T47D (cell line): ENCODE measurements at places on chromosomes 7 and 10.

DNA sequence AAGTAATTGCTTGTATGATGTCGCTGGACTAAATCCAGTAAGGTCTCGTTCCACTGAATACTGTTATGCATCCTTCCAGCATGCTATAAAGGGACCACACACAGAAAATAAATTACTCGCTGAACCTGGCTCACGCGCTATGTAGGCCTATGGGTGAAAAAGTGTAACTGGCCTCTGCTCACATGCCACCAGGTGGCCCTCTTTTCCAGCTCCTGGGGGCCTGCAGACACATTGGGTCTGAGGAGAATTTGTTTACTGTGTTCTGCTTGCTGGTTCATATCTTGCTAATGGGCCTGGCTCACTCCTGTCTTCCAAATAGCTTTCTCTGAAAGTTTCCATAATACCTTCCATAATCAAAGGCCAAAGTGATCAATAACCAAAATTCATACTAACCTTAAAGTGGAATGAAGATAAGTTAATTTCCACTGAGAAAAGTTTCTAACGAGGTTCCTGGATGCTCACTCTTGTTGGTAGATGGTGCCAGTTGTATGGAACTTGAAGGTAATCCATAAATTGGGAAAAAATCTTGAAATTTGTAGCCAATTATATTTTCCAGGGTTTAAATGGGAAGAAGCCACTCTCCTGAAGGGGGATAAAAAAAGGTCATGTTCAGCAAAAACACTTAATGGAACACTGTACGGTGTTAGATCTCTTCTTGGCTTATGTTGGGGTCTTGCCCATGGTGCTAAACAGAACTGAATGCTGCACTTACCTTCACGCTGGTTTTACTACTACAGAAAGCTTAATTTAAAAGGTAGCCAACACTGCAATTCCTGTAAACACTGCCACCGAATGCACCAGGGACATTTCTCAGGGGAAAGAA is 27.0 kb upstream of the ZPBP start:
- DNase-seq: no peak

- DNase-seq: peak; percentile 89
Observed at GRCh38 chr10:15106352-15107013, 9.3 kb downstream of the RPP38 start.

- no peak for DNase-seq
Observed at GRCh38 chr10:36761121-36761520, 364.3 kb upstream of the ANKRD30A start.

GRCh38 chr7:32200646-32201045 is 130.4 kb upstream of the PDE1C start:
- no peak for DNase-seq

GRCh38 chr10:121886997-121887622 is 40.7 kb downstream of the ATE1 start:
- peak; percentile 68 for DNase-seq

- no peak for DNase-seq
Observed at GRCh38 chr10:63711361-63711760, 190.2 kb downstream of the REEP3 start.

DNA sequence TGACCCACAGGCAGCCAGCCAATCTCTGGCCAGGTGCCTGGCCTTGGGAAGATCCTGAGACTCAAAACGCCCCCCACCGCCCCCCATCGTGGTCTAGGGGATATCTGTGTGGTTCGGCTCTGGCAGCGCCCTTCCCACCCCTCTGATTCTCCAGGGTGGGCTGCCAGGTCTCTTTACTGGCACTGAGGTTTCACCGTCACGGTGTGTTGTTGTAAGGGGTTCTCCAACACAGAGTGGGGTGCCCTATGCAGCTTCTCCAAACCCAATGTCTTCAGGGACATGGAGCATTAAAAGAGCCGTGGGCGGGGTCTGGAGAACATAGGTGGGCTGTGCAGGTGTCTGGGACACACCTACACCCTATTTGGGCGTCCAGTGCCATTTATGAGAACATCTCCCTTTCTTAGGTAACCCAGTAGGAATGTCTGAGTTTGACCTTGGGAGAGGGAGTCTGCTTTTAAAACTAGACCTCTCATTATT is 1.5 kb downstream of the MAFK start:
- peak; percentile 72 for DNase-seq

DNA sequence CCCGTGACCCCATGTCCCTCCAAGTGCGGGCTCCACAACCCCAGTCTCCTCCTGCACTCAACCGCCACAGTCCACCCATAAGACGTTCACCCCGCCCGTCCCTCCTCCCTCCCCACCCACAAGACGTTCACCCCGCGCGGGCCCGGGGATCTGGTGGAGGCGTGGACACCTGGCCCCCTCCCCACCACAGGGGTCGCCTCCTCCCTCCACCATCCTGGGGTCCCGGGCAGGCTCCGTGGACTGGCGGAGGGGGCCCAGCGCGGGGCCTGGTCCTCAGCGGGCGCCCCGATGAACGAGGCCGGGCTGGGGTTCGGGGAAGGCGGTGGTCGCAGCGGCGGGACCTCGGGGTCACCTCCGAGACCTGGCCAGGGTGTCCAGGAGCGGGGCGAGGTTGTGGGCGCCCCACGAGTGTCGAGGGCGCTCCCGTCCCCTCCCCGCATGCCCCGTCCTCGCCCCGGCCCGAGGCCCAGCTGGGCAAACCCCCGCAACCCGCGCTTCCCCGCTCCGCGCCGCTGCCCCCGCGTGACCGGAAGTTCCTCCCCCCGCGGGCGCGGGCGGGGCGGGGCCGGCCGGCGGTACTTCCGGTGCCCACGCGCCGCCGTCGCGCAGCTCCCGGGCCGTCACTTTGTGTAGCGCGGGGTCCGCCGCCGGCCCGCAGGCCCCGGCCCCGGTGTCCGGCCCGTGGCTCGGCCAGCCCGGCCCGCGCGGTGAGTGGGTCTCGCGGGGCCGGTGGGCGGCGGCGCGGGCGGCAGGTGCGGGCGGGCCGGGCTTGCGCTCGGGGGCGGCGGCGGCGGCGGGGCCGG is at the start of gene ZNF316:
ZNF316 (plus strand) TSS at position 578 of the 803 bp plus-strand sequence. CDS start 5,092 bp downstream, outside the sequence.
- DNase-seq: peak; percentile 82

- no peak for DNase-seq
Observed at GRCh38 chr10:69388488-69388887, 28.2 kb downstream of the TACR2 start.

GRCh38 chr10:77248104-77248790 is 389.4 kb downstream of the KCNMA1 start:
- no peak for DNase-seq

DNA sequence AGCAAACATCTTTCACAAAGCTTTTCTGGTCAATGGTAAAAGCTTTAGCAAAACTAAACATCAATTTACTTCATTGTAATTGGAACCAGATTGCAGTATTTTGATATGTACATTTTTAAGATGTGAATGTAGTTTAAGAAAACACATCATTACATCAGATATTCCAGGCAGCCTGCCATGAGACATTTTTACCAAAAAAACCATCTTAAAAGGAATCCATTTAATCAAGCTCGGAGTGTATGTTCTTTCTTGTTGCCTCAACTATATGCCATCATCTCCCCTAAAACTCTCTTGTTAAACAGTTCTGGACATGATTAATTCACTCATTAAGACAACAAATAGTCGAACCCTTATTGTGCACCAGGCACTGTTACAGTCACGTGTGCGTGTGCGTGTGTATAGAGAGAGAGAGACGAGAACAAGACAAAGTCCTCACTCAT is 97.5 kb downstream of the UBE2H start:
- DNase-seq: no peak

DNA sequence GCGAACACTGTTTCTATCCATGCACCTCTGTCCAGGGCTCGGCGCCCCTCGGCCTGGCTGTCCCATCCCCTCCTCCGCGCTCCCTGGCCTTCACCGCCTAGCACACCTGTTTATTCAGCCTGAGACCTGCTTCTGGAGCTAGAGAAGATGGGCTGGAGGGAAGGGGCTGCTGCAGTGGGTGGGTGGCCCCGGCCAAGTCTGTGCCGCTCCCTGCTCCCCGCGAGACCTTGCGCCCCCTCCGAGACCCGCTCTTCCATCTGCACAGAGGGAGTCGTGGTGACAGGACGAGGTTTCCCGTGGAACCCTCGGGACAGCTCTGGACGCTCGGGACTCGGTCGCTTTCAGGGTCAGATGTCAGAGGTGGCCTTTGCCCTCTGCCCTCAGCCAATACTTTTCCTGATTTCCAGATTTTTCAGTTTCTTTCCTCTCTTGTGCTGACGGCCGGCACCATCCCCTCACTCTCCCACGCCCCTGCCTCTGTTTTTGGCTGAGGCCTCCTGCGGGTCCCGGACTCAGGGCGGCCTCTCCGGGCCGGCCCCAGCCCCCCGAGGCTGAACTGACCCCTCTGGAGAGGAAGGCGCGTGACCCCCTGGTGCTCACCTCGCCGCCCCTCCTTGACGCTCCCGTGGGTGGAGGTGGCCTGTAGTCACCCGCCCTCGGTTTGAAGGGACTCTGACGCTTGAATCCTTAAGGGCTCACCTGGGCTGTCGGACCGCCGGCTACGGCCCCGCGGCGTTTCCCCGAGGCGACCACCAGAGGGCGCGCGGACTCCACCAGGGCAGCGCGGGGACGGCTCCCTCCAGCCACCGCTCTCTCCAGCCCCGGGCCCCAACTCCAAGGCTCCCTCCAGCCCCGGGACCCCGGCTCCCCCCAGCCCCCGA is 15.6 kb downstream of the SHH start:
- peak; percentile 84 for DNase-seq

DNA sequence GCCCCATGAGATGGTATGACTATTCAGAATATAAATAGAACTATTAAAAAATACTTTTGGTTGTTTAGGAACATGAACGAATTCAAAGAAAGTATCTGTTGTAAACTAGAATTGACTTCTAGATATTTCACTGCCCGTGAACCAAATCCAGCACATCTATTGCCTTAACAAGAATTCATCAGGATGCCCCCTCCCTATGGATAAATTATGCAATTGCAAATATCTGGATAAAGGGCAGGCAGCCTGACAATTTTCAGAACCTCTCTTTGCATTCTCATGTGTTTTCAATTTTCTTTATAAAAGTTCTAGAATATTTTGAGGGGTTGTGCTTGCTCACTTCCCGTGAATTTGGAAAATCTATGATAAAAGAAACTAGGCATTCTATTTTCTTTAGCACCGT is 822.1 kb upstream of the SORCS1 start:
- DNase-seq: no peak

DNA sequence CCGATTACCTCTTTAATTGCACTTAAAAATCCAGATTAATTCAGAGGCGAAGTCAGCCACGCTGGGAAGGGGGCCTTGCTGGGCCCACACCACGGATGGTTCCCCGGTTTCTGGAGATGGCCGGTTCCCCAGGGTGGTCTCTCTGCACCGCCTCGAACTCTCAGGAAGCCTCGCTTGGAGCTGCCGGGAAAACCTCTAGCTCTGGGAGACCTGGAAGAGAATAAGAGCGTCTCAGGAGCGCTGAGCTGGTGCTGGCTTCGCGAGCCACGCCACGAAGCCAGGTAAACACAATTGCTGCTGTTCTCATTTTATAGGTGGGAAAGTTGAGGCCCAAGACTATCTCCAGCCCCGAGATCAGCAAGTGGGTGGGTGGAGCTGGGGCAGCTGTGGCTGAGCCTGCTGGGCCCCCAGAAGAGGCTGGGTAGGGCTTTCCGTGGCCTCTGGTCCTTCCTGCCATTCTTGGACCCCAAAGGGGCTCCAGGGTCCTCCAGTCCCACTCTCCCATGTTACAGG is 110.4 kb downstream of the MICALL2 start:
- no peak for DNase-seq

DNA sequence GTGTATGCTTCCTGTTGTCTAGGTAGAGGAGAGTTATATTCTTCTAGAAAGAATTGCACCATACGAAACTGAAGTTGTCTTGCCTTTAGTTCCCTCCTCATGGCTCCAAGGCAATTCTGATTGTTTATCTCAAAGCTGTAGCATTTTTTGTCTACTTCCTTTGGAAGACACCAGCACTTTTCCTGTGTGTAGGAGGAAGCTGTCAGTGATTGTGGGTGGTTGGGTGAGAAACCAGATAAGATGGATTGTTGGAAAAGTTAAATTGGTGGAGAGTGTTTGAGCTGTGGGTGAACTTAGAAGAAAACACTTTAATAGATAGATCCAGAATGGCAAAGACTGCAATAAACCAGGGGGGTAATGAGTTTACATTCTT is 12.1 kb upstream of the CSTF2T start:
- DNase-seq: no peak

DNA sequence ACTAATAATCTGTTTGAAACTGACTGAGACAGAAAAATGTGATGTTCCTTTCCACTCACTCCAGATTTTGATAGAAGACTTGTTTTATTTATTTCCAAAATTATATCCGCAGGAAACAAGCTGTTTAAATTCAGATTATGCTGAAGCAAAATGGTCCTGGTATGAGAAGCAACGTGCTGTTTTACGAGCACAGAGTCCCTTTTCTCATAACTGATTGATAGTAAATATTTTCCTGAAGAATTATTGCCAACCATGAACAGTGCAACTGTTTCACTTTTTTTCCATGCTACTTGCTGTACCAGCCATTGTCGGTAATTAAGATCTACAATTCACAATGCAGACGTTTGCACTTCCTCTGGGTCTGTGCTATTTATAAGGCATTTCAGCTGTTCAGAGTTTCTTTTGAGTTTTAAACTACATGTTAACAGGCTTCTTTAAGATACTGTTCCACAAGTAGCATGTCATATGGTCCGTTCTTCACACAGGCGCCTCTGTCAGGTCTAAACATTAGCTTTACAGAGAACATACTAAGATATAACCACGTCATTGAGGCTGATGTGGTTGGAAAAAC is 103.8 kb downstream of the POLL start:
- no peak for DNase-seq

- DNase-seq: peak; percentile 68
Observed at GRCh38 chr10:52740913-52741675, 31.5 kb downstream of the MBL2 start.

DNA sequence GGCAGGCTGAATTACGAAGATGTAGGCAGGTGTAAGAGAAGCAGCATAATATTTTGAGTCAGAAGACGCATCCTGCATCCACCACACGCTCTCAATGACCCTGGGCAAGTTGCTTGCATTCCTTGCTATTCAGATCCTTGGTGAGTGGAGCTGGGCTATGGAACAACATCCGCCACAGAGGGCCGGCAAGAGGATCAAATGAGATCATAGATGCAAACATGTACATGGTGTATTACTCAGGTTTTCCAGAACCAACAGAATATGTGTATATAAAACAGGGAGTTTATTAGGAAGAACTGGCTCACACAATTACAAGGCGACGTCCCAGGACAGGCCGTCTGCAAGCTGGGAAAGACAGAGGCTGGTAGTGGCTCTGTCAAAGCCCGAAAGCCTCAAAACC is 51.5 kb downstream of the ADAM12 start:
- DNase-seq: no peak

DNA sequence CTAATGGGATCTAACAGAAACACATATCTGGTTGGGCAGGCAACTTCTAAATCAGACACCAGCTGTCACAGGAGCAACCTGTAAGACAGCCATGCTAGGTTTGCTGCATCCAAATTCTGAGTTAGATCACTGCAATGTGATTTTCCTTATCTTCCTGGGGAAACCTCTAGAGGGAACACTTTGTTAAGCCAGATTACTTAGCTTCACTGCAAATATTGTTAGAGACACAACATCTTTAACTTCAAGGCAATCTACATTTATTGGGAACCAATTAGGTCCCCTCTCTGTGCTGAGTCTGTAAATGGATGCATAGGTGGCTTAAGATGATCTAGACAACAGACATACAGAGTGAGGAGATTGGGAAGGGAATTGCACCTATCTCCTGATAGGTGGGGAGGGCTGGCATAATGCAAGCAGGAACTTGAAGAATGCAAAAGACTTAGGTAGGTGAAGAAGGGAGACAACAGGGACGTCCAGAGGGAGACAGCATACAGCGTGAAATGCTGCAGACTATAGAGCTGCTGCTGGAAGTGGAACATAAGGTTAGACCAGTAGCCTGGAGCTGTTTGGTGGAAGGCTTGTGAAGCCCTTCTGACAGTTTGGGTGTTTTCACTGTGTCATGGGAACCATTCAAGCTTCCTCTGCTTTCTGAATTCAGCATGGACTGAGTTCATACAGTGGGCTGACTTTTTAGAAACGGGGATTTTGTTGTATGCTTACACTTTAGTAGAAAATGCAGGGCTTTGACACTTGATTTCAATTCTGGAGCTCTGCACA is 109.8 kb upstream of the ELMO1 start:
- no peak for DNase-seq
